ENCODE measurements at places on chromosomes 1 and 21.

DNA sequence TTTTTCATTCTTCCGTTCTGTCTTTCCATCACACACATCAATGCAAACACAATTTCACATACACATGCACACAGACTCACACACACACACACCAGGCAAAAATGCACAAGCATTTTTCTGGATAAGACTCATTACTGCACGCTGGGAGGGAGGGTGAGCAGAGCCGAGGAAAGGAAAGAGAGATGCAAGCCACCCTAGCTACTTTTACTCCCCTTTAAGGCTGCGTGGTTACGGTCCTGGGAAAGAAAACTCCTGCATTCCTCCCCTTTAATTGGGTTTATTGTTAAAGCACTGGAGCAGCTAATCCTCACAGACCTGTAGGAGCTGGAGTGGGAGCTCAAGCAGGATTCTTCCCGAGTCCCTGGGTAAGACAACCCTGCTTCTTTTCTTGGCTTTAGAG is at the start of gene CAMK1G:
Gene CAMK1G (plus strand): TSS at position 307 of the 400 bp plus-strand sequence. CDS start 11,270 bp downstream, outside the sequence.
- no peak for DNase-seq

- no peak for DNase-seq
Measured at GRCh38 chr1:42358791-42359190, 21.8 kb upstream of the RIMKLA start.

DNA sequence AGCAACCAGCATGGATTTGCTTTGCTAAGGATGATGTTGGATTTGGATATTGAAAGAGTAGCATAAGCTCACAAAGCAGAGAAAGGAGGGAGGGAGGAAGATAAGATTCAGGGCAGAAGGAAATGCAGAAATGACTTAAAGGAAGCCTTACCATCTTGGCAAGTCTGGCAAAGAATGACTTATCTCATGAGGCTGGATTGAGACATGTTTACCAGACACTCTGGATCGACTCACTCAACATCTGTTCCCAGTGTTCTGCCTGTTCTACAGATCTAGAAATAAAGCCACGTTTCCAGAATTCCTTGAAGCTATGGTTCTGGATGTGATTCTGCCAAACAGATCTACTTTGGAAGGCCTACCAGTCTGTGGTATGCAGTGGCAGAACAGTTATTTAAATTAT is 38.8 kb upstream of the CTBS start:
- no peak for DNase-seq

GRCh38 chr1:93702828-93703183 is 21.2 kb upstream of the BCAR3 start:
- no peak for DNase-seq

- no peak for DNase-seq
Measured at GRCh38 chr1:84939151-84939550, 46.1 kb upstream of the LPAR3 start.

- DNase-seq: no peak
Measured at GRCh38 chr1:230321741-230322420, 104.3 kb downstream of the PGBD5 start.

DNA sequence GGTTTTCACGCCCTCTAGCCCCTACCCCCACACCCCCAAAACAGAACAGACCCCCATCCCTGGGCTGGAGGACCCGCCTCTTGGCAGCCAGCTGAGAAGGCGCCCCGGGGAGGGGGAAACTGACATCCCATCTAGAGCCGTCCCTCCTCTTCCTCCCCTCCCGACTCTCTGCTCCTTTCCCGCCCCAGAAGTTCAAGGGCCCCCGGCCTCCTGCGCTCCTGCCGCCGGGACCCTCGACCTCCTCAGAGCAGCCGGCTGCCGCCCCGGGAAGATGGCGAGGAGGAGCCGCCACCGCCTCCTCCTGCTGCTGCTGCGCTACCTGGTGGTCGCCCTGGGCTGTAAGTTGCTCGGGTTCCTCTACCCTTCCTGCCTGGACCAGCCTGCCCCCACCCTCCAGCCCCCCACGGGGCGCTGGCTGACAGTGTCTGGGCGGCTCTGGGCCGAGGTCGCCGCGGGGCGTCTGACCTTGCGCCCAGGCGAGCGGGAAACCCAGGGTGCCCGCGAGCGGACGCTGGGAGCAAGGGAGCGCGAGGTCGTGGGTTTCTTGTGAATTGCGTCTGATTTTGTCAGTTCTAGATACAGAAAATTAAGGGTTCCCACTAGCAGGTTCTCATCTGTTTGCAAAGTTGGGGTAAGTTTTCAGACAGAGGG is 618 bp downstream of the JAM2 start:
- DNase-seq: peak; percentile 27

- no peak for DNase-seq
Measured at GRCh38 chr1:66403007-66403731, 130.8 kb upstream of the SGIP1 start.

DNA sequence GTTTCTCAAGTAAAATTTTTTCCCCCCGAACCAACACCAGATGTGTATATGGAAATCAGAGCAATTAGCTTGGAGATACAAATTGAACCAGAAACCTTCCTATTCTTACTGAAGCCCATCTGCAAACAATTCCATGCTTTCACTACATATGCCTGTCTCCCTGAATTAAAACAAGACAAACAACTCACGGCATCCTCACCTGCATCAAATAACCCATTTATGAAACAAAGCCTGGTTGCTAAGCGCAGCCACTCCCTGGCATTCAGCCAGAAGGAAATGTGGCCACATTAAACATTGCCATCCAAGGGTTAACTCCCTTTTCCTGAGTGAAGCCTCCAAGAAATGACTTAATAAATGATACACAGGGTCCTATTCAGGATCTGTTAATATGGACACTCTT is 55.3 kb downstream of the APP start:
- DNase-seq: no peak

DNA sequence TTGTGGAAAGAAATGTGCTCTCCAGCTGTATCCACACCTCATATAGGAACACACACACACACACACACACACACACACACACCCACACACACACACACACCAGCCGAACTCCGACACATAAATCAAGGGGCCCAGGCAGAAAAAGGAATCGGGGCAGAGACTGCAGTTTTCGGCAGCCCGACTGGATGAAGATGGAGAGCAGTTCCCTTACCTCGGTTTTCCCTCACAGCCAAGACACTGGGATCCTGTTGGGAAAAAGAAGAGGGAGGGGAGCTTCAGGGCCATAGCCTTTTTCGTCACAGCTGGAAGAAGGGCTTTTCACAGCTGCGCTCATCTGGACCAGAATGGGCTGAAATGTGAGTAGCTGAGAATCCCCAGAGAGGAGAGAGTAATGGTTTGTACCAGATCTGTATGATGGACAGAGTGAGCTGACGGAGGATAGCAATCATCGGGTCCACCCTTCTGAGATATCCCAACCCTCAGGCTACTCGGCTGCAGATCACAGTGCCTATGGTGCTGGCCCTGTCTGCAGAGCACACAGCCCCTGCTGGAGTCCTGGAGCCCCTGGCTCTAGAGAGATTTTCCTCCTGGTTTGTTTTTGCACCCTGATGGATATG is 37.7 kb downstream of the PIK3C2B start:
- DNase-seq: no peak

GRCh38 chr1:6495540-6496364 is 4.3 kb upstream of the PLEKHG5 start:
- no peak for DNase-seq

GRCh38 chr1:53984726-53985125 is 33.3 kb downstream of the LDLRAD1 start:
- DNase-seq: no peak

GRCh38 chr21:34289856-34290255 is 74.0 kb upstream of the KCNE2 start:
- DNase-seq: no peak

GRCh38 chr1:20223551-20224419 is 37.5 kb upstream of the PLA2G2C start:
- DNase-seq: no peak

DNA sequence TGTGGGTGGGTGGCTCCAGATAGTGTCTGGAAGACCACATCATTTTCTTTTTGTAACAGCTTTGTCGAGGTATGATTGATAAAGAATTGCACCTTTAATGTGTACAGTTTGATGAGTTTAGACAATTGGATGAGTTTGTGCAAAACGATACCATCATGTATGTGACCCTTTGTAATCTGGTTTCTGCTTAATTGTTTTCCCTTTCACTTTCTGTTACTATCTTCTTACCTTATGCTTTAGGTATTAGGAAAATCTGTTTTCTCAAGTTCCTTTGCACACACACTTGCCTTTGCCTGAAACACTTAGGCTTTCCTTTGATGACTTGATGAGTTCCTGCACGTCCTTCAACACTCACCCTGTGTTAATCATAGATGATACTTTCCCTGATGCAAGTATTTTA is 6.8 kb downstream of the OR10Z1 start:
- no peak for DNase-seq

DNA sequence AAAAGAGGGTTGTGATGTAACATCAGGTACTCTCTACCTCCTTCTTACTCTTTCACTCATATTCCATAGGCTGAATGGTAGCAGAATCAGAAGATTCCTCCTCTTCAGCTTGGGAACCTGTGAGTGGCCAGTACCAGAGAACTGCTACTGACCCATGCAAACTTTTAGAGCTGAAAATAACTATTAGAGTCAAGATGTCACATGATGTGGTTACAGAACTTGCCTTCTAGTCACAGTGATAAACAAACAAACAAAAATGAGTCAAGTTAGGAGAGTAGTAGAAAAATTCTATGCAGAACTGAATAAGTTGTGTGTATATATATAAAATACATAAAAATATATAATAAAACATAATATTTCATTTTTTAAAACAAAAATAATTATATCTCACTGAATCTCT is 47.6 kb upstream of the RGS1 start:
- no peak for DNase-seq

DNA sequence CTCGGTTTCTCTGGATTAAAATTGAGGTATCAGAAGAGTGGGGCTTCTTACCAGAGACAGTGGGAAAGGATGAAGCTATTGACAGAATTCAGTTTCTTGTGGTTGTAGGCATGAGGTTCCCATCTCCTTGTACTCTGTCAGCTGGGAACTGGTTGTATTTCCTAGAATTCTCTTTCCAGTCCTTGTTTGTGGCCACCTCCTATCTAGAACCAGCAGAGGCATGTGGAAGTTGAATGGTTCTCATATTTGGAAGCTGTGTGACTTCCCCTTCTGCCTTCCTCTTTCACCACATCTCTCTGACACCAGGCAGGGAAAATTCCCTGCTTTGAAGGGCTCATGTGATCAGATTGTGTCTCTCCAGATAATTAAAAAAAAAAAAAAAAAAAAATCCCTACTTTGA is 457.7 kb upstream of the ADAMTS5 start:
- no peak for DNase-seq

- no peak for DNase-seq
Measured at GRCh38 chr1:151036356-151036755, at the start of gene BNIPL. TSS of gene BNIPL (plus strand) at chr1:151036586. CDS start at chr1:151036726, 140 bp downstream.

- no peak for DNase-seq
Measured at GRCh38 chr21:37945036-37945435, 28.8 kb upstream of the KCNJ6 start.

DNA sequence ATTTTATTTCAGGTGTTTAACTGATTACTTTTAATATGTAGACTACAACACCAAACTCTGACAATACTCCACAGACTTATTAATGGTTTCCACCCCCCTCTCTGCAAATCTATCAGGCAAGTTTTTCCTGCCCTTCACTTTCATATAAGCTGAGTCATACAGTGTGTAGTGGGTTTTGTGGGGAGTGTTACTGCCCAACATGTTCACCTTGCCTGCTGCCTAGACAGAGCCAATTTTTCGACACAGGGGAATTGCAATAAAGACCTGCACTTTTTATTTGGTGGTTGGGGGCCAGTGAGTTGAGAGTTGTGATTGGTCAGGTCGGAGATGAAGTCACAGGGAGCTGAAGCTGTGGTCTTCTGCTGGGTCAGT is 119.7 kb downstream of the PPIAL4G start:
- no peak for DNase-seq

- DNase-seq: no peak
Measured at GRCh38 chr1:66396212-66396890, 137.6 kb upstream of the SGIP1 start.

- no peak for DNase-seq
Measured at GRCh38 chr1:109993885-109994284, 9.3 kb downstream of the AHCYL1 start.

DNA sequence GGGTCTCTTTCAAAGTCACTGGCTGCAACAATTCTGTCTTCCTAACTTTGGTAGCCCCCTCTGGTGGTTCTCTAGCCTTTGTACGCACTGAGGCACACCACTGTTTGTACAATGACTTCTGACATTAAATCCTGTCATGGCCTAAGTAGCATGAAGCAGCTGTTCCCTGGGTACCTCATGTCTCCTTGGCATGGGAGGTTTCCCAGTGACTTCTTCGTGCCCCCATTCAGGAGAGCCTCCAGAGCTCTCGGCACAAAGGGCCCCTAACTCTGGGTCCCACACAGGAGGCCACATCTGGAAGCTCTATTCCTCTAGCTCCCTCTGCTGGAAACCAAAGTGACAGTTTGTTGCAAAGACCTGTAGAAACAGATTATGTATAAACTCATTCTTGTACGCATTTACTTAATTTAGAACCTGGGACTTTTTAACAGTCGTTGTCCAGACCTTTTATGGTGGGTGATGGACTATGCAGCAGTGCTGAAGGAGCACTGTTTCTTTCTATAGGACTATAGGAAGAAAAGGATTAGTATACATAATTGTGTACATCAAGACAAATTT is 13.4 kb downstream of the SWT1 start:
- peak; percentile 27 for DNase-seq

GRCh38 chr21:38538353-38538752 is 40.1 kb upstream of the ERG start:
- no peak for DNase-seq

- DNase-seq: peak; percentile 32
Measured at GRCh38 chr1:234495231-234495990, 16.4 kb upstream of the TARBP1 start.

DNA sequence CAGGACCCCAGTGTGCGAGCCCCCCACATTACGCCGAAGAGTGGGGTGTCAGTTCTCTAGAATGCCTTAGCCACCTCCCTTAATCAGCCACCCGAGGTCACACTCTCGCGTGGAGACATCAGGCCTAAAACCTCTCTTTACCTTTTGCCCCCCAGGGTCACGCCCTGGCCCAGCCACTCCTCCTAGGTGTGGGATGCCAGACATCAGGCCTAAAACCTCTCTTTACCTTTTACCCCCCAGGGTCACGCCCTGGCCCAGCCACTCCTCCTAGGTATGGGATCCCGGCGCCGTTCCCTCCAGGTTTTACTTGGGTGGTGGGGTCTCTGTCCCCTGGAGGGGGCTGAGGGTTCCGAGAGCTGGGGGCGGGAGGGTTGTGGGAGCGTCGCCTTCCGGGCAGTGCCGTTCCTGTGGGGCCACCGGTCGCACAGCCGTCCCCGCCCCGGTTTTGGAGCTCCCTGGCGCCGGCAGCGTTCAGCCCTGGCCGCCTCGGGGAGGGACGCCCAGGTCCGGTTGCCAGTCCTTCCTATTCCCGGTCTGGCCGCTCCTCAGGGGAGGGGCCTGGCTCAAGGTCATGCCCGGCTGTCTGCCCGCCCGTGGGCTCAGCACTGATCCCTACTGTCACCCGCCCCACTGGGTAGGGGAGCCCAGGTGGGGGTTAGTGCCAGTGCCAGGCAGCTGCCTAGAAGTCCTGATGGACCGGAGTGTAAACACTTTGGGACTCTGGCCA is 882 bp downstream of the VPS13D start:
- DNase-seq: no peak

DNA sequence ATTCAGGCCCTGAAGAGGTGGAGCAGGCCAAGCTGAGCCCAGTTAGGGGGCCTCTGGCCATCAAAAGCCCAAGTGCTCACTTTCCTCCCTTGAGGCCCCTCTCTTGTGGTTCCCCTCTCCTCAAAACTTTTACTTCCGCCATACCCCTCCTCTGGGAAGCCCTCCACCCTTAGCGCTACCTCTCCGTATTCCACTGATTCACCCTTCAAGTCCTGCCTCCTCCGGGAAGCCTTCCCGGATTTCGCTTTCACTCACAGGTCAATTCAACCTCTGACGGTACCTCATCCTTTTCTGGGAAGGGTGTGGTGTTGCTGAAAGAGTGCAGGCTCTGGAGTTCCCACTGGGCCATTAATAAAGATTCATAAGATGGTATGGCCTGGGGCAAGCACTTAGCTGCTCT is 19.1 kb downstream of the SPOCD1 start:
- DNase-seq: no peak
